Fibroblast of villous mesenchyme (primary cell): ENCODE measurements at places on chromosomes 6 and 20. TPM values are rescaled to one million over a fixed set of nuclear protein-coding genes. Genes with fewer than 3 reads are reported as not detected.

DNA sequence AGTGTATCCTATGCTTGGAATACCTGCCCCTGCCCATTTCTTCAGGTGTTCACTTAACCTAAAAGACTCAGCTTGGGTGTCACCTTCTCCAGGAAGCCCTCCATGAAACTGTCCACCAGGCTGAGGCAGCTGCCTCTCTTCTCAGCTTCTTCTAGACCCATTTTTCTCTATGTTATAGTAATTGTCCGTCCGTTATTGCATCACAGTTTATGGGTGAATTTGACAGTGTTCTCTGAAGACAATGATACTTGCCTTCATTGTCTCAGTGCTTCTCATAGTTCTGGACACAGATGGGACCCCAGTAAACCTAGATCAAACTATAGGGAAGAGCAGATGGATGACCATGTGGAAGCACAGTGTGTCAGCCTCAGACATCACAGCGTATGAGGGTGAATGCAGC, 238.0 kb upstream of the MOCS1 start:
- DNase-seq = no peak

TFAP2A gene
- total RNA-seq = 2.6 and 13.8 TPM in 2 replicates

TPX2 gene
- 35.4 and 62.2 TPM in 2 replicates for total RNA-seq

GRCh38 chr6:55643861-55644260, 64.9 kb upstream of the HMGCLL1 start:
- DNase-seq = peak; percentile 16

IL17A gene
- total RNA-seq = not detected in 2 replicates

DNA sequence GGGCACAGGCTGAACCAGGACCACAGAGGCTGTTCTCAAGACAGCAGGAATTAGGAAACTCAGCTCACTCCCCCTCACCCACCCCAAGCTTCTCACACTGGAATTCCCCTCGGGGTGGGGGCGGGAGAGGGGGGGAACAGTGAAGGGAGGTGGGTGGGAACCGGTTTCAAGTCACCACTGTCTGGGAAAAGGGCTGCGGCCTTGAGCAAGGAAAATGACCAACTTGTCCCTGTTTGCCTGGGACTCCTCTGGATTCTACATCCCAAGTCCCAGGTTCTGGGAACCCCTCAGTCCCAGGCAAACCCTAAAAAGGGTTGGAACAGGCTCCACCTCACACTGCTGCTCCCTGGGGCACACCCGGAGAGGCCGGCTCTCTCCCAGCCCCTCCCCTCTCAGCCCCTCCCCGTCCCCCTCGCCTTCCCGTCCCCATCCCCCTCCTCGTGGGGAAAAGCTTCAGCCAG, 230.7 kb downstream of the TFAP2C start:
- peak; percentile 59 for DNase-seq

DNA sequence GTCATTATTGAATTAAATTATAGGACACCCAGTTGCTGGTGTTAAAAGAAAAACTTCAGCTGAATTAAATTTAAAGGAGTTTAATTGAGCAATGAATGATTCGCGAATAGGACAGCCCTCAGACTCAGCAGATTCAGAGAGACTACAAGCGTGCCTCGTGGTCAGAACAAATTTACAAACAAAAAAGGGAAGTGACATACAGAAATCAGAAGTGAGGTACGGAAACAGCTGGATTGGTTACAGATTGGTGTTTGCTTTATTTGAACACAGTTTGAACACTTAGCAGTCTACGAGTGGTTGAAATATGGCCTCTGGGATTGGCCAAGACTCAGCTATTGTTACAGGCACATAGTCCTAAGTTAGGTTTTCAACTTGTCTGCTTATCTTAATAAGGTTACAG, 25.8 kb upstream of the TNFRSF21 start:
- DNase-seq = no peak

- DNase-seq = no peak
Measured at GRCh38 chr6:89434954-89435353, 2.0 kb downstream of the ANKRD6 start.

DNA sequence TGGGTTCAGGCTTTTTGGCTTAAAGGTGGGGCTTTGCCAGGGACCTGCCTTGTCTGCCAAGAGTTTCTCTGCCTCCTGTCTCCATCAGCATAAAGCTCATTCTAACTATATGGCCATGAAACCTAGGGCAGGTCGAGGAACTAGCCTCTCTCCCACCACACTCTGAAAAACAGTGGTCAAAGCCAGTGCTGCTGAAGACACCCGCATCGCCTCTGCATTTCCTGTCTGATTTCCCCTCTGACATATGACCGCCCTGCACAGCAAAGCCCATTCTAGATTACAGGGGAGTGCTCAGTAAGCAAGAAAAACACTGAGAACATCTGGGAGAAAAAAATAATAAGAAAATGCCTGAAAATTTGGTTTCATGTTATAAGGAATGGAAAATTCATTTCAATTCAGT, 573.6 kb downstream of the PRKN start:
- no peak for DNase-seq

- DNase-seq = no peak
Measured at GRCh38 chr6:12479881-12480280, 189.7 kb downstream of the EDN1 start.

ADGRF4 gene
- 0.32 and 0.43 TPM in 2 replicates for total RNA-seq

DNA sequence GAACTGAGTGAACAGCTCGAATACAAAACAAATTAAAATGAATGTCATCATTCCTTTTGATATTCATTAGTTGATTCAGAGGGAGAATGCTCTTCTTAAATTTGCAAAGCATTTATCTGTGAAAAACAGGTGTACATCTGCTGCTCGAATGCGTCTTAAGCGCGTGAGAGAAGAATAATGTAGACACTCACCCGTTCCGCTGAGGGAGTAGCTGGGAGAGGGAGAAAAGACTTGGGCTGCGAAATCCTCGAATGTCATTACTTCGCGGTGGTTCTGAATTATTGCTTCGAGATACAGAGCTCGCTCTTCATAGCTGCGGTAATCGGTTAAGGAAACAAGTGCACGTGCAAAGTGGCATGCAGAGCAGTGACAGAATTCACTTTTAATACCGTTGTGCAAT, 43.9 kb downstream of the INSM1 start:
- no peak for DNase-seq

DNA sequence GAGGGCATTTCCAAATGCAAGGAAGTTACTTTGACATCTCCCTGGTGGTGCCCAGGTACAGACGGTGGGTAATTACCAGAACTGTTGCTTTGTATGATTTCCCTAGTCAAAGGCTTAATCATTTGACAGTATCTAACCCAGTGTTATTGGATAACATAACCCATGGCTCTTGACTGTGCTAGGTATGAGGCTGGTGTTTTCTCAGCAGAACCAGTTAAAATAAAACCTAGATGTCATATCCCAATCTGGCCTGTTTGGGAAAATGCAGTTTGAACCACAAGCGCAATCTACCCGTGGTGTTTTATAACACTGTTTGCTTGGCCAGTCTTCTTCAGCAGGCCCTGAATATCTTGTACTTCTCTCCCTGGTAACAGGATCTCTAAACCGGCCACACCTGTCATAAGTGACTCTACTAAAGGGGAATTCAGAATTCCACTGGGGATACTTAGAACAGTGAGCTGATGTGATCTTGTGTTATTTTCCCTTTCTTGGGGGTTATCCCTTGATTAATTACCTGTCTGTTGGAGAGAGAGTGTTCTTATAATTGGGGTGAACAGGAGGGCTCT, 32.8 kb downstream of the PPP1R14C start:
- DNase-seq = no peak

PLAGL1 gene
- 12.1 and 13.5 TPM in 2 replicates for total RNA-seq

- DNase-seq = peak; percentile 26
Measured at GRCh38 chr6:48664826-48665225, 553.8 kb upstream of the PTCHD4 start.

TMEM14B gene
- total RNA-seq = 62.8 and 79.0 TPM in 2 replicates

AKAP12 gene
- 99.5 and 123 TPM in 2 replicates for total RNA-seq

GRCh38 chr6:74598462-74599393, 607.1 kb downstream of the COL12A1 start:
- peak; percentile 78 for DNase-seq

DNA sequence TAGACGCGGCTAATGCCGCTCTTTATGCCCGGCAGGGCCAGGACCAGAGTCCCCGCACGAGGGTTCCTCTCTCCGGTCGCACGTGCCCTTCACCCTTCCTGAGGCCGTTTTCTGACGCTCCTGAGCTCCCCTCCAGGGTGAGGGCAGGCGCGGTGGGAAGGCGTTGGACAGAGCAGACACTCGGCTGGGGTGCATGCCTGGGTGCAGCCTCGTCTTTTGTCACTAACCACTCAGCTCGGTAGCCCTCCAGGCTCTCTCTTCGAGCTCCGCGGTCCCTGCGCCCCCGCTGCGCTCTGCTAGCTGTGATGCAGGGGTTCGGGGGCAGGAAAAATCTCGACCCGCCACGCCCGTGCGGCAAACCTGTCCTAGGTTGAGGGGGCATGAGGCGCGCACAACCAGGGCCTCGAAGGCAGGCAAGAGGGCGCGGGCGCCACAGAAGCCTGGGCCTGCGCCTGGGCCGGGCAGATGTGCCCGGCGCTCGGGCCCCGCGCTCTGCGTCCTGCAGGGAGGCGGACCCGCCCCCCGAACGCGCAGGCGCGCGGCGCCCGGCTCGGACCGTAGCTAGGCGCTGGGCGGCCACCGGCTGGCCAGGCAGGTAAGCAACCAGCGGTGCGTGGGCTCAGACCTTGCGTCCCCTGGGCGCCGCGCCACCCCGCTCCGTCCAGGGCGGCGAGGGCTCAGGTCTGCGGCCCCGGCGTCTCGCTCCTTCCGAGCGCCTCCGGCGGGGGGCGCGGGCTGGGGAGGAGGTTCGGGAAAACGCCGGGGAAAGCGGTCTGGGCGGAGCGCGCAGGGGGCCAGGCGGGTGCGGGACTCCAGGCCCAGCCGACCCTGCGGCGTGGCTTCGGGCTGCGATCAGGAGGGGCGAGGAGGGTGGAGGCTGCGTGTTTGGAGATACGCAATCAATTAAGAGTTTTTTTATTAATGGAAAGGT, at the start of gene L3MBTL1:
L3MBTL1 (plus strand) TSS at position 548 of the 931 bp plus-strand sequence. CDS start 5,807 bp downstream, outside the sequence.
- peak; percentile 33 for DNase-seq

DNA sequence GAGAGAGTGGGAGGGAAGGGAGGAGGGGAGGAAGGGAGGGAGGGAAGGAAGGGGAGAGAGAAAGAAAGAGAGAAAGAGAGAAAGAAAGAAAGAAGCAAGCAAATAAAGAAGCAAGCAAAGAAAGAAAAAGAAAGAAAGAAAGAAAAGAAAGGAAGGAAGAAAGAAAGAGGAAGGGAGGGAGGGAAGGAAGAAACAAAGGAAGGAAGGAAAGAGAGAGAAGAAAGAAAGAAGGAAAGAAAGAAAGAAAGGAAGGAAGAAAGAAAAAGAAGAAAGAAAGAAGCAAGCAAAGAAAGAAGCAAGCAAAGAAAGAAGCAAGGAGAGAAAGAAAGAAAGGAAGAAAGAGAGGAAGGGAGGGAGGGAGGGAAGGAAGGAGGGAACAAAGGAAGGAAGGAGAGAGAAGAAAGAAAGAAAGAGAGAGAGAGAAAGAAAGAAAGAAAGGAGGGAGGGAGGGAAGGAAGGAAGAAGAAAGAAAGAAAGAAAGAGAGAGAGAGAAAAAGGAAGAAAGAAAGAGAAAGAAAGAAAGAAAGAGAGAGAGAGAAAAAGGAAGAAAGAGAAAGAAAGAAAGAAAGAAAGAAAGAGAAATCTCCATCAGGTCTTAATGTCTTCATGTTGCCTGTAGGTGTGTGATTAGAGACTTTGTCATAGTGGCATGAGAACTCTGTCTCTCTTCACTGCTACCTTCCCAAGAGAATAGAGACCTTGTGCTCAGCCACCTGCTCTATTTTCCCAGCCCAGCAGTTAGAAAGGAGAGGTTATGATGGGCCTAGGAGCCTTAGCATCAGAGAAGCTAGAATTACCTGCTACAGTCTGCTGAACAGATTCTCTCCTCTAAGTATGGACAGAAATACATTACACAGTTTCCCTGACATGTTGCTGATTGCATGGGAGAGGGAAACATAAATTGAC, 5.0 kb downstream of the SEMG1 start:
- no peak for DNase-seq

SIRPB2 gene
- not detected in 2 replicates for total RNA-seq

DNA sequence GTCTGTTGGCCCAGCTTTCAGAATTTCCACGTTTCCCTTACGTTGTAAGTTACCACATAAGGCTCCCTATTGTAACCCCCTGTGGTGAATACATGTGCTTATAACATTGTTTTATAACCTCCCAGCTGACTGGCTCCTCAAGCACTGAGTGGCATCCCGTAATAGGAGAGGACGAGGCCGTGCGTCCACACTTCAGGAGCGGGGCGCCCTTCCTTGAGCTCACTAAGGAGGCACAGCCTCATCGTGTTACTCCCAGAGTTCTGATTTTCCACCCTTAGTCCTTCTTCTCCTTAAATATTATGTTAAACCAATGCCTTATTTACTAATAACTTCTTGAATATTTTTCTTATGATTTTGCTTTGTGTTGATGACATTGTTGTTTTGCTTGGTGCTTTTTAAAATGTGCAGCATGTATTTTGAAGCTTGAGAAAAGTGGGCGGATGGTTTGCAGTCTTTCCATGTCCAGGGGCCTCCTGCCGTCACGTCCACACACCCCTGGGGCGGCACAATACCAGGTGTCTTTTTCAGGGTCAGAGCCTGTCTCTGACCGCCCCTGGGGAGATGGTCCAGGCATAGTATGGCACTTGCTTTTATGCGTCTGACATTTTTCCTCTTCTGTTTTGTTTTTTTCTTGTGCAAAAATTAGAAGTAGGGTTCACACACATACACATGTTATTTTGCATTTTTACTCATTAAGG, 181.8 kb downstream of the DLL1 start:
- no peak for DNase-seq

DNA sequence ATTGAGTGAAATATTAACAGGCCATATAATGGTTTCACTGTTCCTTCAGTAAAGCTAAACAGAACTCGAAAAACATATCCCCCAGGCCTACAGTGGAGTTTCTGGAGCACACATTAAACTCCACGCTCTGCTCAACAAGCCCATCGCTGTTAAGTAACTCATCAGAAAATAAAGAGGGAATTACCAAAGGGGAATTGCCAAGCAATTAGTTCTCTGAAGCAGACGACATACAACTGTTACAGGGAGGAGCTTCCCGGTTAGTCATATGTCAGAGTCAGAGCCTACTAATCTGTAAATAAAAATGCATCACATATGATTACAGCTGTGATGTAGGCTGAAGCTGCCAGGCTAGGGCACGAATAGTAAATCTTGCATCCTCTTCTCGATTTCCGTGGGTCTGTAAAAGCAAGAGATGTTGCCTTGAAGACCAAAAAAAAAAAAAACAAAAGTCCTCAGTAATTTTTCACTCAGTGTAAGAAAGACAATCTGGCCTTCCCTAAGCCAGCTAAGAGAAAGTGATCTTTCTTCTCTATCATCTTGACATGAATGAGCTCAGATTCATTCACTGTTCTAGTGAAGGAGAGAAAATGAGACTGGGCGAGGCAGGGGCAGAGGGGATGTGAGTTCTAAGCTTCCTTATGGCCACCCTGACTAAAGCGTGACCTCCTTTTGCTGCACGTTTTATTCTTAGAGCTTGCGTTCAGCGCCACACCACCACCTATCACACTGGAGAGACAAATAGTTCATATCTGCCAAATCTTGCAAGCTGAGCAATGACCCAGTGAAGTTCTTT, 13.8 kb downstream of the ATXN1 start:
- DNase-seq = peak; percentile 82

TP53INP2 gene
- total RNA-seq = 4.2 and 4.3 TPM in 2 replicates

DNA sequence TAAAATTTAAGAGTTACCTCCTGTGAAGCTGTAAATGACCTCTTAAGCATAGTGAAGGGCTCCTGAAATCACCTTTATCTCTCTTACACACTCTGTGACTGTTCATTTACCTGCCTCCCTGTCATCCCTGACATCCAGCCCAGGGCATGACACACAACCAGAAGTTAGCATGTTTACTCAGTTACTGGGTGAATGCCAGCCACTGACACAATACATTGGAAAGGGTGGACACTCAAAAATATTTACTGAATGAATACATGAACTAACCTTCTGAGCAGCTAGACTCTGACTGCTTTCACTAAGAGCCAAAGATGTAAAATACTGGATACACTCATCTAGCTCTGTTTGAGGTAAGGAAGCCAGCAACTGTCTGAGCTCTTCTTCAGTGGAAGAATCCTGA, 25.3 kb downstream of the SERAC1 start:
- peak; percentile 33 for DNase-seq

GRCh38 chr6:109315341-109316110, 66.7 kb downstream of the CD164 start:
- DNase-seq = no peak
